NCI-H748 treated with DMSO at 0.1 percent for 48 hours (cell line): ENCODE measurements at places on chromosomes 2 and 18.

DNA sequence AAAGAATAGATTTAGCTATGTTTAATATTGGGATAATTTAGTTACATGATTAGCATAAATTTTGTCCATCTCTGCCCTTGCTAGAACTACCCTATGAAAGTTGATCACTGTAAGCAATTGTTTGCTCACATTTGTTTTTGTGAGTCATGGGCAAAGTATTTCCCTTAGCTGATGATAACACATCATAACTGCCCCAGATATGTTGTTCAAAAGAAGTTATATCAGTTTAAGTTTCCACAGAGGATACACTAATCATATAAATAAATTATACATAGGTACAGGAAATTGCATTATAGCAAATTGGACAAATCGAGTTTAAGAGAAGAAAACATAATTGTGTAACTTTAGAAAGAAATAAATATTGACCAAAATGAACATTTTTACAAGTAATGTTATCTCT lies 223.2 kb upstream of the PIK3C3 start:
- DNase-seq: no peak

GRCh38 chr2:197130318-197130717 lies 180.3 kb downstream of the ANKRD44 start:
- no peak for DNase-seq

- no peak for DNase-seq
Measured at GRCh38 chr2:98731041-98731893, at the start of gene MGAT4A. MGAT4A (minus strand) TSS chr2:98731132; CDS start chr2:98726332, 4,800 bp downstream.

- DNase-seq: no peak
Measured at GRCh38 chr2:238979636-238980035, 131.8 kb downstream of the TWIST2 start.

DNA sequence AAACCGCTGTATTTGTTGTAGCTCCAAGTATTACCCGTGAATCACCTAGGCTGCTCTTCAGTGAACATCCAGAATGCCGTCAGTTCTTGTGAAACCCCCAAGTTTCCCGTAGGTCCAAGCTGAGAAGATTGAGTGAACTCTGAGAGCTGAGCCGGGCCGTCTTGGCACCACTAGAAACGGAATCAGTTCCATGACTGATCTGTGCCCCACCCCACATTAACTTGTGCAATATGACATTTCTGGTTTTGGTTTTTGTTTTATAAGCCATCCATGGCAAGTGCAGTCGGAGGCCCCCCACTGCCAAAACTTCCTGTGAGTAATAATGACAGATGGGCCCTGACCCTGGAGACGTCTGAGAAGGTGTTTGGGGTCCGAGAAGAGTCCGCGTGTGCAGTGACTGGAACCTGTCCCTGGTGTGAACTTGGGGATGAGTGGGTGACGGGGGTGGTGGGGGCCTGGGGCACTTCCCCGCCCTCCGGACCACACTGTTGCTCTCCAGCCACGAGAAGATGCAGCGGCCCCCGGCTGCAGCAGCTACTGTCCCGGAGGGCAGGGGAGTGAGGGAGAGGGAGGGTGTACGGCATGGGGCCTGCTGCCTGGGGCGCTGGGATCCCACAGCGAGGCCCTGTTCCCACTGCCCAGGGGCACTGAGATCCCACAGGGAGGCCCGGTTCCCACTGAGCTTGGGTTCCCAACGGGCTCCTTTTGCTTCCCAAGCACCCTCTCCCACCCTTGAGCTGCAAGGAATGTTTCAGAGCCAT lies 26.5 kb downstream of the NFATC1 start:
- no peak for DNase-seq

- DNase-seq: no peak
Measured at GRCh38 chr2:7013471-7014160, 96.4 kb downstream of the RNF144A start.

- no peak for DNase-seq
Measured at GRCh38 chr2:58926112-58926511, 685.0 kb upstream of the FANCL start.

GRCh38 chr2:241584436-241584835 lies 25.9 kb downstream of the BOK start:
- DNase-seq: no peak
